Osteocyte (in vitro differentiated cells): ENCODE measurements at places on chromosomes 13 and 19. TPM values are rescaled to one million over a fixed set of nuclear protein-coding genes. Genes with fewer than 3 reads are reported as not detected.

GRCh38 chr19:46776927-46777911 is 11.2 kb downstream of the SLC1A5 start:
- no peak overlapping the region for H3K4me3 ChIP-seq
- H3K36me3 ChIP-seq, result peaks cover 47% of the 10 kb centered on the region
- H3K27me3 ChIP-seq, result no peaks in the 10 kb centered on the region
- no peak for DNase-seq
- H3K4me1 ChIP-seq, result peaks cover 12% of the 10 kb centered on the region

- H3K4me1 ChIP-seq, result peaks cover 25% of the 10 kb centered on the region
- H3K27me3 ChIP-seq, result no peaks in the 10 kb centered on the region
- peak overlapping the region; percentile 24 for H3K4me3 ChIP-seq
- peaks cover 15% of the 10 kb centered on the region for H3K36me3 ChIP-seq
- peak overlapping the region; percentile 79 for H3K27ac ChIP-seq
Measured at GRCh38 chr13:20654156-20654555, 49.3 kb upstream of the IL17D start.

GRCh38 chr19:6516659-6517291 is 14.1 kb upstream of the TNFSF9 start:
- H3K4me3 ChIP-seq, result peak overlapping the region; percentile 98
- peak; percentile 97 for DNase-seq
- no peaks in the 10 kb centered on the region for H3K27me3 ChIP-seq
- no peaks in the 10 kb centered on the region for H3K36me3 ChIP-seq
- H3K27ac ChIP-seq, result peak overlapping the region; percentile 95
- peaks cover 17% of the 10 kb centered on the region for H3K4me1 ChIP-seq

DNA sequence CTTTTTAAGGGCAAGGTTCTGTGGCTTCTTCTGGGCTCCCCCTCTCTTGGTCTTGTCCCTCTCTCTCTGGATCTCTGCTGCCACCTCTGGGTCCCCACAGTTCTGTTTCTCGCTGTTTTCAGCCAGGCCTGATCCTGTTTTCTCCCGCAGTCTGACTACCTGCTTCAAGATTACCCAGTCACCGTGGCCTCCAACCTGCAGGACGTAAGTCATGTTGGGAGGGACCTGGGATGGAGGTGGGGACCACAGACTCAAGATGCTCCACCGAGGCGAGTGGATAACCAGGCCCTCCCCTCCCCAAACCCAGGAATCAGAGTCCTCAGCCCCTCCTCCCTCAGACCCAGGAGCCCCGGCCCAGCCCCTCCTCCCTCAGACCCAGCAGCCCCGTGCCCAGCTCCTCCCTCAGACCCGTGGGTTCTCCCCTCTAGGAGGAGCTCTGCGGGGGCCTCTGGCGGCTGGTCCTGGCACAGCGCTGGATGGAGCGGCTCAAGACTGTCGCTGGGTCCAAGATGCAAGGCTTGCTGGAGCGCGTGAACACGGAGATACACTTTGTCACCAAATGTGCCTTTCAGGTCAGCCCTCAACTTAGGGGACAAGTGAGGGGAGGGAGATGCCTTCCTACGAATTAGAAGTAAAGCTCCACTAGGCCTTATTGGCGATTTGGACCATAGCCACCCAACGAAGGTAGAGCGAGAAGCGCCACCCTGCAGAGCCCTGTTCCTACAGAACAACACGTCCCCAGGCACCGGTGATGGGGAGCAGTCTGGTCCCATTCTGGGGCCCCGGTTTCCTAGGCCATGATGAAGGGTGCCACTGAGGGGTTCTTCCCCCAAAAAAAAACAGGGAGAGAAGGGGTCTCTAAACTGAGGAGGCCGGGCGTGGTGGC is 2.2 kb downstream of the FLT3LG start:
- DNase-seq, result no peak
- H3K36me3 ChIP-seq, result peaks cover 5% of the 10 kb centered on the region
- no peaks in the 10 kb centered on the region for H3K27me3 ChIP-seq
- peak overlapping the region; percentile 14 for H3K4me3 ChIP-seq

DNA sequence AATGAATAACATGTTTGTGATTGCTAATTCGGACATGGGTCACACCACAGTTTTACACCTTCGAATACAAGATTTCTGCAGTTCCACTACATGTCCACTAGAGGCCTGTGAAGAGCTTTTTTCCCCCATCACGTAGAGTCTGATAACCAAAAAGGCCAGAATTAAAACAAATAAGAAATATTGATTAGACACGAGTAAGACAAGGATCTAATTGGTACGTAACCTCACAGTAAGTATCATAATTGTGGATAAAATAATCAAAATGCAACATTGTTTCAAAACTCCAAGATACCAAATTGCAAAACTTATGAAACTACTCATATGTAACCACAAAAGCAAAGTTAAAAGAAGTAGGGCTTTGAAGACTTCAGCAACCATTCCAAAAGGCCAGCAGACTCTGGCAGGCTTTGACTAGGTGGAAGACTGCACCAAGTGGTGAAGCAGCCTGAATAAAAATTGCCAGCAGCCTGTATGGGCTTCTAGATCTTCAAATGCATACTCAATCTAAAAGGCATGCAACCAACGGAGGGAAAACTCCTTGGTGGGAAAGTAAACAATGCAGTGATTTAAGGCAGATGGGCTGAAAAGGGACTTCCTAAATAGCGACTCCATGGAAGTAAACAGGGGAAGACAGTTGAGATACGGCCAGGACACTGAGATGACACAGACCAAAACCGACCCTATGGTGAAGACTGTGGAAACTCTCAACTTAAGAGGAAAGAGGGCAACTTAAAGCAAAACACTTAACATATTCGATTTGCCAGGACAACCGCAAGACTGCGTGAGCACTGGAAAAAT is 56.7 kb downstream of the STARD13 start:
- no peak for DNase-seq
- peaks cover 59% of the 10 kb centered on the region for H3K4me1 ChIP-seq
- H3K4me3 ChIP-seq, result peak overlapping the region; percentile 2
- peaks cover 20% of the 10 kb centered on the region for H3K36me3 ChIP-seq
- H3K27ac ChIP-seq, result peak overlapping the region; percentile 94

DNA sequence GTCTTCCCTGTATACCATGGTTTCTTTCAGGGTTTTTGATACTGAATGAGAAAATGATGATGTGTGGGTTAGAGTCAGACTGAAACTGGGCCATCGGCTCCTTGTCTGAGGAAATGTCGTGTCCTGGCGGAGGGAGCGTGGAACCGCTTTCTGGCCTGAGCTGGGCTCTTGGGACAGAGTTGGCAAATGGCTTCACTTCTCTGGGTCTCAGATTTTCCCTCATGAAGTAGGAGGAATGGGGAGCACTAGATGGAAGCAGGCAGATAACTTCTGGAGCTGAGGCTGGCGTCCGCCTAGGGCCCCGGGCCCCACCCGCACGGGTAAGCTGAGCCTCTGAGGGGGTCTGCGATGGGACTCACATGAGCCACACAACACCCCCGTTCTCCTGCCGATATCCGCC is 133.3 kb upstream of the WASF3 start:
- H3K4me1 ChIP-seq, result peaks cover 5% of the 10 kb centered on the region
- peaks cover 4% of the 10 kb centered on the region for H3K27me3 ChIP-seq
- H3K27ac ChIP-seq, result no peak overlapping the region
- DNase-seq, result no peak
- H3K36me3 ChIP-seq, result no peaks in the 10 kb centered on the region
- H3K4me3 ChIP-seq, result no peak overlapping the region

- H3K4me3 ChIP-seq, result peak overlapping the region; percentile 97
- H3K4me1 ChIP-seq, result peaks cover 12% of the 10 kb centered on the region
- peak overlapping the region; percentile 98 for H3K27ac ChIP-seq
- no peaks in the 10 kb centered on the region for H3K27me3 ChIP-seq
Measured at GRCh38 chr19:52335768-52336116, 301 bp upstream of the ZNF610 start.

DNA sequence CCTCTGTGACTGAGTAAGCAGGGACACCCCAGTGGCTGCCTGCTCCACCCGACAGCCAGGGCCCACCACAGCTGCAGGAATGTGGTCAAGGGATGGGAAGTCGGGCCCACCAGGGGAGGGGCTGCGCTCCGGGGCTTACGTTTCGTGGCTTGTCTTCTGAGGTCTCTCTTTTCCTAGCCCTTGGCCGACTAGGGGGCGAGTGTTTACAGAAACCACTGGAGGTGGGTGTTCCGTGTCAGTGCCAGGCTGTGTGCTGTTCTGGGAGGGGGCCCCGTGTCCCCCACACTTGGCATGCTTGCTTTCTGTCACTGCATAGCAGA is 4.5 kb downstream of the ADAT3 start:
- no peak for DNase-seq
- no peak overlapping the region for H3K4me3 ChIP-seq

DNA sequence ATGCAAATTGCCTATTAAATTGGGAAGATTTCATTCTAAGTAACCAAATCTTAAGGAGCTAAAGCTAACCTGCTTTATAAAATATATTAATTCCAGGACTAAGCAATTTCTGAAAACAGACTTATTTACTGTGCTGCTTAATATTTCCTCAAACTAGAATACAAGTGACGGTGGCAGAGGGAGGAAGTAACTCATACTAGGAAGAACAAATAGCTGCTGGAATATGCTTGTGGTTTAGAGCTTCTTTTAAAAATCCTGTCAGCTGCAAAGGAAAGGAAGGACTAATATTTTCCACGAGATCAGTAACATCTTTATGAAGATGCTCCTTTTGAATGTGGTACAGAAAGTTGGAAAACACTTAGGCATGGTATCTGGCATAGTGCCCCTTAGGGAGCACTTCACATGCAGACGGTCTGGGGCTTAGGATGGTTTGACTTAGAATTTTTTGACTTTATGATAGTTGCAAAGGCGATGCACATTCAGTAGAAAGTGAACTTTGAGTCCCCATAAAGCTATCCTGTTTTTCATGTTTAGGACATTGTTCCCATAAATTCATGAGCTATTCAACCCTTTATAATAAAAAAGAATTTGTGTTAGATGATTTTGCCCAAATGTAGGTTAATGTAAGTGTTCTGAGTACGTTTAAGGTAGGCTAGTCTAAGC is 3.4 kb upstream of the HNRNPA1L2 start:
- no peak overlapping the region for H3K4me3 ChIP-seq
- no peaks in the 10 kb centered on the region for H3K4me1 ChIP-seq
- peaks cover 26% of the 10 kb centered on the region for H3K36me3 ChIP-seq
- DNase-seq, result no peak

DNA sequence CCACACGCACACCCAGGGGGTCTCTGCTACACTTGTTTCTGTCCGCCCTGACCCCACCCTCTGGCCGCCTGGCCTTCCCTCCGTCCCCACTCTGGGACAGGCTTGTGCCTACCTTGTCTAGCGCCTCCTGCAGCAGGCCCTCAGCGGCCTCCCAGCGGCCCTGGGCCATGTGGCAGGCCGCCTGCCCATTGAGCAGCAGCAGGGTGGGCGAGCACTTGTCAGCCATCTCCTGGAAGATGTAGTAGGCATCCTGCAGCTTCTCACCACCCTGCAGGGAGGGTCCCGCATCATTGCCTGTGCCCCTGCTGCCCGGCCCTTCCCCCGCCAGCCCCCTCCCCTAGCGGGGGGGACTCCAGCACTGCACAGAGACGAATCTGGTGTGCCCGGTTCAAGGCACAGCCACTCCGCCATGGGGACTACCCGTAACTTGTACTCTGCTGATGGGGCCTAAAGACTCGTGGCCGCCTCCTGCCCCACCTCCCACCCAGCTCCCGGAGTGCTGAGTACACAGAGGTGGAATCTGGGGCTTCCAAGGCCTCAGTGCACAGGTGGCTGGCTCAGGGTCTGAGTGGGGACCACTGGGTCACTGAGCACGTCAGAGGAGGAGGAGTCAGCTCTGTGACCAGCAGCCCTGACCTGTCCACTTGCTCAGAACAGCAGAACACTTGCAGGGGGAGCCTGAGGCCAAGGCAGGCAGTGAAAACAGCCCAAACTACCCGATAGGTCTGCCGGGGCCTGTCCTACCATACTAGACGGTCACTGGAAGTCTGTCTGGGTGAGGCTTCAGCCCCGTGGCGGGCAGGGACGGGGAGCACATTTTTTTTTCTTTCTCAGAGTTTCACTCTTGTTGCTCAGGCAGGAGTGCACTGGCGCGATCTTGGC is 7.4 kb upstream of the CERS1 start:
- H3K27me3 ChIP-seq, result no peaks in the 10 kb centered on the region
- peaks cover 5% of the 10 kb centered on the region for H3K36me3 ChIP-seq
- H3K4me3 ChIP-seq, result no peak overlapping the region
- no peaks in the 10 kb centered on the region for H3K4me1 ChIP-seq
- no peak overlapping the region for H3K27ac ChIP-seq

DNA sequence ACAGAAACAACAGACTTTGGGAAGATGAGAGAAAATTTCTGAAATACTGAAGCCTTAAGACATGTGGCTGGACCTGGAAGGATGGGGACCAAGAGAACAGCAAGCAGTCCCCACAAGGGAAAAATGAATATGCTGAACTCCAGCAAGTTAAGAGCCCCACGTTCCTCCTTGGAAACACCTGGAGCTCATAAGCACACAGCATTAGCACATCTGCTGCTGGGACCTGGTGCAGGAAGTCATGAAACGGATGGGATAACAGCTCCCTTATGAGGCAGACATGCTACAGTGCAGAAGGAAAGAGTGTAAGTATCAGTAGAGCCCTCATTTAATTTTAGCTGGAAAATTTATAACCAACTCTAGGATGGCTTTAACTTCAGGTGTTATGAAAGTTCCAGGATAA is 67.3 kb downstream of the SLC15A1 start:
- peaks cover 23% of the 10 kb centered on the region for H3K27me3 ChIP-seq
- peaks cover 17% of the 10 kb centered on the region for H3K4me1 ChIP-seq
- no peak overlapping the region for H3K4me3 ChIP-seq

Gene MBD3L1
- total RNA-seq, result not detected in 2 replicates

Gene STK11
- 60.8 and 61.3 TPM in 2 replicates for total RNA-seq

Gene IRGC
- not detected in 2 replicates for total RNA-seq

Gene LILRB5
- total RNA-seq, result not detected in 2 replicates

Gene CCL25
- not detected in 2 replicates for total RNA-seq

Gene BRME1
- total RNA-seq, result 3.7 and 4.1 TPM in 2 replicates

Gene CEACAM7
- total RNA-seq, result not detected in 2 replicates
